ENCODE measurements at places on chromosomes 2 and 18.

GRCh38 chr18:21100146-21100545, 11.5 kb downstream of the ROCK1 start:
- no peak for DNase-seq

GRCh38 chr18:32386471-32386870, 84.2 kb downstream of the GAREM1 start:
- no peak for DNase-seq

DNA sequence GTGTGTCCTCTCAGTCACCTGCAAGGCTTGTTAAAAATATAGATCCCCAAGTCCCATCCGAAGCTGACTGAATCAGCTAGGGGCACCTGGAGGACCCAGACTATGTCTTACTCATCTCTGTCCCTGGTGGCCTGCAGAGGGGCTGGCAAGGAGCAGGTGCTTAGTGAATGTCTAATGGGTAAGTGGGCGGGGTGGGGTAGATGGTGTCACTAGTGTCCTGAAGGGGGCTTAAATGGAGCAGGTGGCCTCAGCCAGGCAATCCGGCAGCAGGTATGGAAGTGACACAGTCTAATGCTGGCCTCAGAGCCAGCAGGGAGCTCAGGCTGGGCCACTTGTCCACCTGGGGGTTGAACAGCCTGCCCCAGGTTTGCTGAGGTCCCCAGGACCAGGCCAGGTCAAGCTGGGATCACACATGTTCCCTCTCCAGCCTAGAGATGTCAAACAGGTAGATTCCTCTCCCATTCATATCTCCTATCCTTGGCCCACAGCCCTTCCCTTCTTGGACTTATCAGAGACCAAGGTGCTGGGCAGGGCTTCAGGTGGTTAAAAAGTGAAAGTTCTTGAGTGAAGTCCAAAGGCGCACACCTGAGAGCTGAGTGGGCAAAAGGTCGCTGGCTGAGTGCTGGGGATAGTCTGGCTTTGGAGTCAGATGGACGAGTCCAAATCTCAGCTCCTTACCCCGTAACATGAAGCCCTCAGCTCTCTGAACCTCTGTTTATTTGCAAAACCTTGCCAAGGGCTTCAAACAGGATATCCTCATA, 1.7 kb downstream of the STEAP3 start:
- no peak for DNase-seq

- no peak for DNase-seq
These were observed 518.6 kb upstream of the FSIP2 start for GRCh38 chr2:185219981-185220380.

GRCh38 chr18:55038162-55038561, 78.9 kb upstream of the CCDC68 start:
- no peak for DNase-seq
